ENCODE measurements at places on chromosomes 3 and 15.

- H3K4me3 ChIP-seq, result peak overlapping the region; percentile 10
- no peaks in the 10 kb centered on the region for H3K27me3 ChIP-seq
- peak; percentile 96 for DNase-seq
- H3K4me1 ChIP-seq, result no peaks in the 10 kb centered on the region
- peak overlapping the region; percentile 49 for H3K27ac ChIP-seq
Measured at GRCh38 chr3:172749230-172749965, 1.1 kb upstream of the ECT2 start.

GRCh38 chr3:121852256-121852655, 17.2 kb downstream of the EAF2 start:
- no peak overlapping the region for H3K4me3 ChIP-seq
- H3K36me3 ChIP-seq, result no peaks in the 10 kb centered on the region
- H3K4me1 ChIP-seq, result no peaks in the 10 kb centered on the region
- no peak overlapping the region for H3K27ac ChIP-seq

GRCh38 chr3:11186318-11186692, 32.0 kb downstream of the HRH1 start:
- H3K36me3 ChIP-seq, result peaks cover 2% of the 10 kb centered on the region
- no peak for DNase-seq
- no peaks in the 10 kb centered on the region for H3K27me3 ChIP-seq
- peaks cover 23% of the 10 kb centered on the region for H3K4me1 ChIP-seq
- H3K27ac ChIP-seq, result peak overlapping the region; percentile 53

DNA sequence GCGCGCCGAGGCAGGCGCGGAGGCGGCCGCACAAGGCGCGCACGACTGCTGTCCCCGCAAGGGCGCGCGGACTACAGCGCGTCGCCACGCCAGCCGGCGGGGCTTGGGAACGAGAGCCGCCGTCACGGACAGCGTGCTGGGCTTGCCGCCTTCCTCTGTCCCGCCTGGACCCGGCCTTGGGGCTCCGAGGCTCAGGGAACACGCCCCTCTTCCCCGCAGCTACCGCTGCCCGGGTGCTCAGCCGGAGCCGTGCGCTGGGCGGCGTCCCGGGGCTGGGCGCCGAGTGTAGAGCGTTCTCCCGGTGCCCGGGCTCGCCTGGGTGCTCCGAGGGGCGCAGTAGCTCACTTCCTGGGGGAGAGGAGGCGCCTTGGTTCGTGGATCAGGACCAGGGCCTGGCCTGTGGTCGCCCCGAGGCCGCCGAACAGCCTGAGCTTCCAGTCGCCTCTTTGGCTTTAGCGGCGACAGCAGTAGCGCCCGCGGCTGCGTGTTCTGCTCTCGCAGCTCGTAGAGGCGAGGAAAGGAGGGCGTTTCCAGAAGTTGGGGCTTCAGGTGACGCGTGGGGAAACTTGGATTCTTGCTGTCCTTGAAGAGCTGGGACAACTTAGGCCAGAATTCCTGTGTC, 226.7 kb upstream of the C2CD4B start:
- peak overlapping the region; percentile 81 for H3K27ac ChIP-seq
- no peaks in the 10 kb centered on the region for H3K27me3 ChIP-seq
- no peaks in the 10 kb centered on the region for H3K36me3 ChIP-seq
- H3K4me1 ChIP-seq, result peaks cover 6% of the 10 kb centered on the region
- peak; percentile 34 for DNase-seq

DNA sequence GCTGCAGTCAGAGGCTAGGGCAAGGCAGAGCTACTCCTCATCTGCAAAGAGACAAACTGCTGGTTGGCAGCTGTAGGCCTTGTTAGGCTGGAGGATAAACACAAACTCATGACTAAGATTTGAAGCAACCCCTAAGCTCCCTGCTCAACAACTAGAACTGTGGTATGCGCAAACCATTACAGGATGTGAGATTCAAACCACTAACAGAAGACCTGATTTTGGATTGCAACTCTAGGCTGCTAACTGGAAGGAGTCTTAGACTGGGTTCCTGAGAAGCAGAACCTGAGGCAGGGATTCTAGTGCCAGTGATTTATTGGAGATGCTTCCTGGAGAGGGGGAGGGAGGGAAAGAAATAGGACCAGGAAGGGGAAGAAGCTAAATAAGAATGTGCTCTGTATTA, 22.5 kb downstream of the CCR4 start:
- H3K36me3 ChIP-seq, result no peaks in the 10 kb centered on the region
- H3K27ac ChIP-seq, result no peak overlapping the region
- H3K4me1 ChIP-seq, result no peaks in the 10 kb centered on the region
- peaks cover 8% of the 10 kb centered on the region for H3K27me3 ChIP-seq
- no peak overlapping the region for H3K4me3 ChIP-seq
- DNase-seq, result peak; percentile 63

DNA sequence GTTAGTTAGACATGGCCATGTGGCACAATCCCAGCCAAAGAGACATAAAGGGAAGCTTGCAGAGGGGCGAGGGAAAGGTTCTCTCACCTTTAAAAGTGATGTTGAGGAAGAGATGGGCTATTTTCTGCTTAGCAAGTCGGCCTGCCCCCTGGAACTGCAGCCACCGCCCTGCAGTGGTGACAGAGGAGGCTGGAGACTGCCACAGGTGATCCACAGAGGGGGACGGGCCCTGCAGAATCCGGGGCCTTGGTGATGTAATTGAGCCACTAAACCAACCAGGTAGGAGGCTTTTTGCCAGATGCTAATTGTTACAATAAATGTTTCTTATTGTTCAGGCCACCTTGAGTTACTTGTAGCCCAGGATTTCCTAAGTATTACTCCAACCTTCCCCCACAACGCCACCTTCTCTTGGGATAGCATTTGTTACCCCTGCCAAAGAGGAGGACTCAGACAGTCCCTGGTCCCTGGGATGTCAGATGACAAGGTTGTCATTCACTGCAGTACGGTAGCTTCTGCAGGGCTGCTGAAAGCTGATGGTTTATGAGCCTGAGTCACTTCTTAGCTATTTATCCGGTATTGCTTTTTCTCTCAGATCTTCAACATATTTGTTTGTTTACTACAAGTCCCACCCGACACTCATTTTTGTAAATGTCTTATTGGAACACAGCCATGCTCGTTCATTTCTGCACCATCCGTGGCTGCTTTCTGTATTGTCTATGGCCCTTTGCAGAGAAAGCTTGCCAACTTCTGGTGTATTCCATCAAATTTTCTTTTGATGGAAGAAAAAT, 63.3 kb upstream of the SEC61A1 start:
- H3K36me3 ChIP-seq, result no peaks in the 10 kb centered on the region
- H3K4me3 ChIP-seq, result no peak overlapping the region
- H3K27me3 ChIP-seq, result peaks cover 38% of the 10 kb centered on the region
- no peak for DNase-seq
